ENCODE measurements at places on chromosomes 11 and 22.

GRCh38 chr11:117214404-117215110, 15.4 kb downstream of the TAGLN start:
- DNase-seq, result no peak

GRCh38 chr11:33642461-33643166, 58.0 kb downstream of the C11orf91 start:
- DNase-seq, result no peak

- DNase-seq, result no peak
Observed at GRCh38 chr11:126133901-126134300, 71.2 kb upstream of the CDON start.

- peak; percentile 63 for DNase-seq
Observed at GRCh38 chr11:65611028-65611757, 2.8 kb downstream of the MAP3K11 start.

DNA sequence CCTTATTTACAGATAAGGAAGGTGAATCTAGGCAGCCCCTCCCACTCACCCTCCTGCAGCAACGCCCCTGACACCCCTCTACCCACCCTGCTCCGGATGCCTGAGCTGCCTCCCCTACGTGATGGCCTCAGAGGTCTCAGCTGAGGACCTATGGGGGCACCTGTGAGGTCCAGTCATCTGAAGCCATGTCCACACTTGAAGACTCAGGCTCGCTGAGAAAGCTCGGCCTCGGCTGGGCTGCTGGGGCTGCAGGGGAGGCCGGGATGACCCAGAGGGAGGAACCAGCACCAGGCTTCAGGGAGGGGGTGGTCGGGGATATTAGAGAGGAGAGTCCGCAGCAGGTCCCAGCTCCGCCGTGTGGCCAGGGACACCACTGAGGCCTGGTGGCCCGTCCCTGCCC, 92.8 kb downstream of the BRD1 start:
- DNase-seq, result no peak

- DNase-seq, result no peak
Observed at GRCh38 chr11:117127171-117127901, 16.8 kb upstream of the PAFAH1B2 start.

DNA sequence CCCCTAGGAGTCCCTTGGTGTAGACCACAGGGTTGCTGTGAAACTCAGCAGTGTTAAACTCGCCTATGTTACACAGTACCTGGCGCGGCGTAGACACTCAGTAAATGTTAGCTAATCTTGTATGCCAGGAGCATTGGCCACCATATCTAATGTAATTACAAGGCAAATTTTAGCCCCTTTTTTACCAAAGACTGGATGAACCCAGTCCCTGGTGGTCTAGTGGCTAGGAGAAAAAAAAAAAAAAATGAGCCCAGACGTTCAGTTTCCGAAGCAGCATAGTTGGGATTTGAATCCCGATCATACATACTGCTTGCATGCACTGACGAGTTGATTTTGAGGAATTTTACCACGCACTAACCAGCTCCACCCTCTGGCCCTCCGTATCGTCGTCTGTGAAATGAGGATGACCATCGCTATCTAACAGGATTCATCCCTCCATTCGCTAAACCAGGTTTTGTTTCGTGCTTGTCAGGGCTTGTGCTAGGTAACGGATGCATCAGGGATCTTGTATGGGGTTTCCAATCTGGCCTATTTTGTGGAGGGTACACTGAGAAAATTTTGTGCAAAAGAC, 688 bp downstream of the PTS start:
- no peak for DNase-seq

GRCh38 chr22:28759861-28760560, 12.5 kb upstream of the CCDC117 start:
- DNase-seq, result no peak

DNA sequence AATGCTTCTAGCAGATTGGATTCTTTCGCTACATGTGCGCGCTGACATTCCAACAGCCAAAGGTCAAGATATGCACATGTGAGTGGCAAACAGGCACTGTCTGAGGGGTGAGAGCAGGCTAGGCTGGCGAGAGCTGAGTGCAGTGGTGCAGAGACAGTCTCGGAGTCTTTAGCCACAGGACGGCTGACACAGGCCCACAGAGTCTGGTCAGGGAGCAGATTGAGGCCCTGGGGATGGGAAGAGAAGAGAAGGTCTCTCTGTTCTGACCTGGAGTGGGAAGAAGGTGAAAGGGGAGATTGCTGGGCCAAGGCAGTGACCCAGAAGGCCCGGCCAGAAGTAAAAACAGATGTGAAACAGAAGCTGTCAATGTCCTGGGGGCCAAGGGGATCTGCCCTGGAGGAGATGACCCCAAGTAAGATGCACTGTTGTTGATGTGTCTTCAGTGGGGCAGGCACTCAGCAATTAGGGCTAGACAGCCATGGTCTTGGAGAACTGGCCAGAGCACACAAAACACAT, 197.8 kb downstream of the ETS1 start:
- no peak for DNase-seq

GRCh38 chr22:35037089-35037488, 28.9 kb upstream of the ISX start:
- DNase-seq, result no peak

DNA sequence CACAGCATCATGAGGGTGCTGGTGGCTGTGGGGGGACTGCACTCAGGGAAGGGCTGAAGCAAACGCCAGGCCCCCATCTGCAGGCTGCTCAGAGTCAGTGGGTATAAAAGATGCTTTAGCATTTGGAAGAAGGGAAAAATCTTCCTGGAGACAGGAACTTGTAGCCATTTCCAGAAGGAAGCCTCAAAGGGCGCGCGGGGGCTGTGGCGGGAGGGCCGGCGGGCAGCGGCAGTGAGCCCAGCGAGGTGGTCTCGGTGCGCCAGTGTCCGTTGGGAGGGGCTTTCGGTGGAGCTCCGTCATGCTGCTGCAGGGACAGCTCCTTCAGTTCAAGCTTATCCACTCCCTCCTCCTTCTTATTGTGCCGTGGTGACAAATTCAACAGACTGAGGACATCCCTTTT, 63.0 kb upstream of the PITPNB start:
- DNase-seq, result no peak

DNA sequence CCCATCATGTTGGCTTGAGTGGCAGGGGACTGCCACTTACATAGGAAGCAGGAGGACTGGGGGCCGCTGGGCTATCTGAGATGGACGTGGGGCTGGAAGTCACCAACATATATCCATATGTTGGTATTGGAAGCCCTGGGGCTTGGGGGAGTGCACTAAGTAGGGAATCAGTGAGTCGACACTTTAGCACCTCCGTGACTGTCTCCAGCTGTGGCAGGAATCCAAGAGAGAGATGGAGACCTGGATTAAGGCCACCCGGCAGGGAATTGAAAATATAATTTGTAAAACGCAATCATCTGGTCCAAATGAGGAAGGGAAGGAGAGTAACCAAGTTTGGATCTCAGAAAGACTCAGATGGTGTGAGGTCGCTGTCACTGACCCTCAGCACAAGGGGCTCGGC, 68.4 kb downstream of the ELFN2 start:
- DNase-seq, result no peak

- no peak for DNase-seq
Observed at GRCh38 chr22:46934746-46935491, 172.5 kb downstream of the TBC1D22A start.

DNA sequence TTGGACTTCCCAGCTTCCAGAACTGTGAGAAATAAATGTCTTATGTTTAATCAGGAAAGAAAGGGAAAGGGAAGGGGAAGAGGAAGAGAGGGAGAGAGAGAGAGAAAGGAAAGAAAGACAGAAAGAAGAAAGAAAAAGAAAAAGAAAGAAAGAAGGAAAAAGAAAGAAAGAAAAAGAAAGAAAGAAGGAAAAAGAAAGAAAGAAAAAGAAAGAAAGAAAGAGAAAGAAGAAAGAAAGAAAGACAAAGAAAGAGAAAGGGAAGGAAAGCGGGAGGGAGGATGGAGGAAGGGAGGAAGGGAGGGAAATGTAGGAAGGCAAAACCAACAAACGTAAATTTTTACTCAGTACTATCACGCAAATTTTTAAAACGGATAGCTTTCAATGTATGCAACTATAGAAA, 2281.8 kb downstream of the LRRC4C start:
- no peak for DNase-seq
